ENCODE measurements at places on chromosomes 13 and 19. TPM values are rescaled to one million over a fixed set of nuclear protein-coding genes. Genes with fewer than 3 reads are reported as not detected.

CPT1C gene
- total RNA-seq: 6.7 TPM

TTC9B gene
- not detected for total RNA-seq

MAB21L1 gene
- total RNA-seq: not detected

HNRNPL gene
- 102 TPM for total RNA-seq

SIGLEC9 gene
- total RNA-seq: 7.9 TPM

KLK7 gene
- not detected for total RNA-seq

DNA sequence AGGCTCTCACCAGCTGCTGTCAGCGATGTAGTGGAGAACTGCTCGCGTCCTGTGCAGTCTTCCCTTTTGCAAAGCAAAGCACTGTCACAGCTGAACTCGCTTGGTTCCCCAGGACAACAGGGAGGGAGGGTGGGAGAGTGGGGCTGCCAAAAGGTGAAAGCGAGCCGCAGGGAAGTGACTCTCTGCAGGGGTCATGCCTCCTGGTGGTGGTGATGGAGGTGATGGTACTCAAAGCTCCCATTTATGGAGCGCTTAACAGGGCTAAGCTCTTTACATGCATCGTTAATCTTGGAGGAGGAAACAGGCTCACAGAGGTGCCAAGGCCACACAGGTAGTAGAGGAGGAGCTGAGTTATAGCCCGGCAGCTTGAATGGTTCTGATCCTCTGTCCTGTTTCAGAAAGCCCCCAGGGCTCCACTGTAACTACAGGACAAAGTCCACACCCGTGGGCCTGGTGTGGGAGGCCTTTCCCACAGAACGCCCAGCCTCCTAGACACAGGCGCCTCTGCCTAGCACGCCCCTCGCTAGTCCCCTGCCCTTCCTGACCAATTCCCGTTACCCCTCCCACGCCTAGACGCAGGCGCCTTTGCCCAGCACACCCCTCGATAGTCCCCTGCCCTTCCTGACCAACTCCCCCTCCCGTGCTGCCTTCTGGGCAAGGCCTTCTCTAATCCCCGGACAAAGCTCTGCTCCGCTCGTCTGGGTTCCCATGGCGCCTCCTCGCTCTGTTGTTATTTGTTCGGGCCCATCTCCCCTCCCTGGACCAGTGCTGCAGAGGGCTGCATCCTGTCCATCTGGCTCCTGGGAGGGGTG is 10.7 kb downstream of the PPP1R37 start:
- no peaks in the 10 kb centered on the region for H3K27me3 ChIP-seq
- no peak overlapping the region for H3K4me3 ChIP-seq
- no peaks in the 10 kb centered on the region for H3K36me3 ChIP-seq
- DNase-seq: no peak
- H3K4me1 ChIP-seq: no peaks in the 10 kb centered on the region

DNA sequence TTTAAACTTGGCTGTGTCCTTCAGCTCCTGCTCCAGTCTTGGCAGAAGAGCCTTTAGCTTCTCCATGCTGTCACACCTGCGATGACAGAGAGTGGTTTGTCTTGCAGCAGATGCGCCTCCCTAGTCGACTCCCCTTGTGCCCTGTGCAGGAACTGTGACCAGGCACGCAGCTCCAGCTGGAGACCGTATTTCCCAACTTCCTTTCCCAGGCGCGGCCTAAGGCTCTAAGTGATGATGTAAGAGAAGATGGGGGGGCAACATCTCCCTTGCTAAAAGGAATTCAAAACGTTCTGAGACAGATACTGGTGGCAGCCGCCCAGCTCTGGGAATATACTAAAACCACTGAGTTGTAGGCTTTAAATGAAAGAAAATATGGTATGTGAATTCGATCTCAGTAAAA is 16.3 kb downstream of the DCUN1D2 start:
- H3K4me1 ChIP-seq: no peaks in the 10 kb centered on the region
- H3K36me3 ChIP-seq: no peaks in the 10 kb centered on the region
- H3K4me3 ChIP-seq: no peak overlapping the region
- H3K27me3 ChIP-seq: no peaks in the 10 kb centered on the region
